Activated CD4-positive, alpha-beta T cell treated with anti-CD3 and anti-CD28 coated beads, Interleukin-2, Interleukin-4, amounts not matched to agents 100 ng/mL and 50 ng/mL, durations not matched to agents 16 hours and 8 hours (primary cell): ENCODE measurements at places on chromosomes 2 and 18.

- DNase-seq: peak; percentile 40
Observed at GRCh38 chr2:207807516-207807915, 37.8 kb upstream of the FZD5 start.

- DNase-seq: no peak
Observed at GRCh38 chr2:105604938-105605337, 139.8 kb upstream of the NCK2 start.

DNA sequence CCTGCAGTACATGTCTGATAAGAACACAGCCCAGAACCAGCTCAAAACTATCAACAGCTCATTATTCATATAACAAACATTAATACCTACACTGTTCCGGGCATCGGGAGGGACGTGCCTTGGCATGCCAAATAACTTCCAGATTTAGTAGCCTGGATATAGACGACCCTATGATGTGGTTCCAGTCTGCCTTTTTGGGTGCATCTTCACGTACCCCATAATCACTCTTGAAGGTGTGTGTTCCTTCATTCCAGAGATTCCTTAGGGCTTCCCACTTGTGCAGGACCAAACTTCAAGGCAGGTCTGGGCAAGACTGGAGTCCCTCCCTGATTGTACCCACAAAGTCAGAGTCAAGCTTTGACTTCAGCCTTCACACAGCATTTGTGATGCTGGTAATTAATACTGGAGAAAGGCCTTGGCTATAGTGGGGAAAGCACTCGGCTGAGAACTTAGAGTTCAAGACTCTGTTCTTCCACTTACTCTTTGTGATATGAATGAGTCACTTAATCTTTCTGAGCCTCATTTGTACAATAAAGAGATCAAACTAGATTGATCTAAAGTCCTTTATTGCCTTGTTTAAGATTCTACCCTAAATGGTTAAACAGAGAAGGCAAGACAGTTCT is 27.7 kb upstream of the SPATS2L start:
- DNase-seq: no peak

DNA sequence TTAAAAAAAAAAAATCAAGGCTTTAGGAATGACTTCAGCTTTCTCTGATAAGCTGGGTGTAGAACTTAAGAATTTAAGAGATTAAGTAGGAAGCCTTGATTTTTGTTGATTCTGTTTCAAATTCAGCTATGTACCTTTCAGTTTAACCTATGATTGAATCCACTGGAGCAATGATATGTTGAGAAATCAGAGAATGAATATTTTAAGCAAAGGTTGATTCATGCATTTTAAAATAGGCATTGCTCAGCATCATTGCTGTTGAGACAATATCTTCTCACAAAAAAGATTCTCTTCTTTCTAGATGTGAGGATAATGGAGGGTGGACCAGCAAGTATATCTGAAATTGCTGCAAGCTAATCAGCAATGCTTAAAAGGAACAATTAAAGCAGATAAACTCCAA is 109.8 kb downstream of the MAP3K20 start:
- DNase-seq: no peak

DNA sequence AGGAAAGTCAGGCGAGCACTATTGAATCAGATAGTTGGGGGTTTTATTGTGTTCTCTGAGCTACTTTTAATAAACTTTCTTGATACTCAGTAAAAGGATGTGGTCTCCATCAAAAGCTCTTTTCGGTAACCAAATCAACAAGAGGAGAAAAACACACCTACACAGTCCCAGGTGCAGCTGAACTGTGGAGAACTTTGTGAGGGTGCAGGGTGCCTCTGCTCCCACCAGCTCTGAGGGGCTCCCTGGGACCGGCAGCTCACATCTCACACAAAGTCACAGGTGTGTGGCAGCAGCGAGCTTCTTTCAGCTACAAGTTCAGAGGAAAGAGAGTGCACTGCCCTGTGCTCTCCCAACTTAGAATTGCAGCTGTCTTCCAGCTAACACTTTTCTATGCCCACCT is 650.4 kb downstream of the RNF144A start:
- DNase-seq: peak; percentile 44

- no peak for DNase-seq
Observed at GRCh38 chr2:44939106-44940048, 2.1 kb upstream of the SIX3 start.

DNA sequence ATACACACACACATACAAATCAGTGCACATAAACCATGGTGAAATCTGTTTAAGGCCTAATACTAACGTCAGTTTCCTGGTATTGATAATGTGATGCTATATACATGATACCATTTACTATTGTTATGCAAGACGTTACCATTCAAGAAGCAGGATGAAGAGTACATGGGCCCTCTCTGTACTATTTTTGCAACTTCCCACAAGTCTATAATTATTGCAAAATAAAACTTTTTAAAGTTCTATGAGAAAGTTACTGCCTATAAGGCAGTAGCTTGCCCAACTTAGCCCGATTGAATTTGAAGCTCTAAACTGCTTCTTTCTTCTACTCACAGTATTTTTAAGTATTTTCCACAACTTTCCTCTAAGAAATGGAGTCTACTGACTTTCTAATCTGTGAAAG is 74.0 kb downstream of the BCL2 start:
- DNase-seq: no peak

DNA sequence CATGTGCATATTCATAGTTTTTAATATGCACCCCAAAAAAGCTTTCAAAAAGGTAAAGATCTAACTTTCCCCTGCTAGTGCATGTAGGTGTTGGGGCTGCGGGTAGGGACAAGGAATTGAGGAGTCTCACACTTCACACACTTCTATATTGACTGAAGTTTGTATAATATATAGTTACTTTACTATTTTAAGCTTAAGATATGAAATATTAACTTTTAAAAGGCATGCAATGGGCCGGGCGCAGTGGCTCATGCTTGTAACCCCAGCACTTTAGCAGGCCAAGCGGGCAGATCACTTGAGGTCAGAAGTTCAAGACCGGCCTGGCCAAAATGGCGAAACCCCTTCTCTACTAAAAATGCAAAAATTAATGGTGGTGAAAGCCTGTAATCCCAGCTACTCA is 109.1 kb upstream of the SH3BP4 start:
- DNase-seq: no peak

DNA sequence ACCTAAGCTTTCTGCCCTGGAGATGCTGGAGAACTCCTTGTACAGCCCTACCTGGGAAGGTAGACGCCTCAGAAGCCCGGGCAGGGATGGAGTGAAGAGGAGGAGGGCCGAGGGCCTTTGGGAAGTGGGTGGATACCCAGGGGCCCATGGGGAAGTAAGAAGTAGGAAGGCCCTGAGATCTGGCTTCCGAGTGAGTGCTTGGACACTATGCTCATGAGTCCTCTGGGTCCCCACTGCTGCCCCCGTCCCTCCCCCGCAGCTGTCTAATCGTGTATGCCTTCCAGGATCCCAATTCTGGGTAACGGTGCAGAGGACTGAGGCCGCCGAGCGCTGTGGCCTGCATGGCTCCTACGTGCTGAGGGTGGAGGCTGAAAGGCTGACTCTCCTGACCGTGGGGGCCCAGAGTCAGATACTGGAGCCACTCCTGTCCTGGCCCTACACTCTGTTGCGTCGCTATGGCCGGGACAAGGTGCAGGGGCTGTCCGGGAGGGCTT is 1.1 kb downstream of the DOK1 start:
- DNase-seq: no peak

GRCh38 chr2:176612736-176613135 is 343.5 kb downstream of the MTX2 start:
- DNase-seq: no peak

- DNase-seq: no peak
Observed at GRCh38 chr2:110718990-110719389, 13.4 kb upstream of the ACOXL start.

DNA sequence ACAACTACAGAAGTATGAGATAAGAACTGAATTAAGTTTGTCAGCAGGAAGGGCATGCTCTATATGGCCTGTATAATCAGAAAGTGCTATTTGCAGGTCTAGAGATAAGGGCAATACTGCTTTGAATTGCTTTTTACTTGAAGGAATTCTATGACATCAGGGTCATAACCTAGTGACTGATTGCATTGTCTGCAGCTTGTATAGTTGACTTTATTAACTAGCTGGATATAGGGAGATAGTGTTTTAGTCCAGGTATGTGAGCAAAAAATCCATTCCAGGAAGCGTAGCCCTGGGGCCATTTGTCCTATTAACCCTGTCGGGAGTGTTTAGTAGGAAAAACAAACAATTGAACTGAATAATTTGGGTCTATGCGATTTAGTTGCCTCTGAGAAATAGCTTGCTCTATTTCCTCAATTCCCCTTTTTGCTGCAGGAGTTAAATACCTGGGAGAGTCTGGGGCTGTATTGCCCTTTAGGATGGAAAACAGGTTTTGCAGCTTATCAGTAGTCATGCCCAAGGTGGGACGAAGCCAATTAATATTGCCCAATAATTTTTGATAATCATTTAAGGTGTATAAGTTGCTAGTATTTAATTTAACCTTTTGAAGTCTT is 30.0 kb downstream of the HTR2B start:
- DNase-seq: no peak

DNA sequence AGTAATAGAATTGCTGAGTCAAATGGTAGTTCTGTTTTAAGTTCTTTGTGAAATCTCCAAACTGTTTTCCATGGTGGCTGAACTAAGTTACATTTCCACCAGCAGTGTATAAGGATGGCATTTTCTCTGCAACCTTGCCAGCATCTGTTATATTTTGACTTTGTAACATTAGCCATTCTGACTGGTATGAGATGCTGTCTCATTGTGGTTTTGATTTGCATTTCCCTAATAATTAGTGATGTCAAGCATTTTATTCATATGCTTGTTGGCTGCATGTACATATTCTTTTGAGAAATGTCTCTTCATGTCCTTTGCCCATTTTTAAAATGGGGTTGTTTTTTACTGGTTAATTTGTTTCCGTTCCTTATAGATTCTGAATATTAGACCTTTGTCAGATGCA is 63.9 kb downstream of the LANCL1 start:
- DNase-seq: no peak

GRCh38 chr2:127510073-127510472 is 16.2 kb downstream of the IWS1 start:
- DNase-seq: no peak

- no peak for DNase-seq
Observed at GRCh38 chr2:182594286-182594685, 121.8 kb upstream of the DNAJC10 start.

- no peak for DNase-seq
Observed at GRCh38 chr2:223363085-223363484, 239.1 kb downstream of the SCG2 start.

DNA sequence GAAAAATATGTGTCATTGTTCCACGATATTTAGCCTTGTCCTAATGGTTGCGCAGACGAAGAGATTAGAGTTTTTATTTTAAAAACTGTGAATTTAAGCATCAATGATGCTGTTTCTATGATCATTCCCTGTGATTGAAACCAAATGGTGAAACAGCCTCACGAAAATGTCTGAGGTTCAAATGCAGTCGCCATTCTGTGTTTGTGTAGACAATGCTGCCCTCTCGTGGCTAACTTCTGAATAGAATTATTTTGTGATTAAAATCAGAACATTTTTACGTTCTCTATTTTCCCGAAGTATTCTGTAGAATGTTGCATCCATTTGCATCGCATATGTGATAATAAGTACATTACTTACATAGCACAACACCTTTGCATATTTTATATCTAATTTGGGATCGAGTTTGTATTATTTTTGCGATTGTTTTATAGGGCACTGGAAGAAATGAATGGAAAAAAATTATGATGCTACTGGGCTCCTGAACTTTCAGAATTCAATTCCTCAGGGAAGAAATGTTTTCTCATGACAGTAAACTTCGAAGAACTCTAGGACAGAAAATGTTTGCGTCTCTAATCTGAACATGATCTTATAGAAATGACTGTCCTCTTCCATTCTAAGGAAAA is 54.8 kb upstream of the CREB1 start:
- peak; percentile 66 for DNase-seq

- DNase-seq: no peak
Observed at GRCh38 chr2:198016243-198016642, 211.8 kb downstream of the PLCL1 start.

- DNase-seq: no peak
Observed at GRCh38 chr18:56570978-56571377, 67.4 kb downstream of the TXNL1 start.

DNA sequence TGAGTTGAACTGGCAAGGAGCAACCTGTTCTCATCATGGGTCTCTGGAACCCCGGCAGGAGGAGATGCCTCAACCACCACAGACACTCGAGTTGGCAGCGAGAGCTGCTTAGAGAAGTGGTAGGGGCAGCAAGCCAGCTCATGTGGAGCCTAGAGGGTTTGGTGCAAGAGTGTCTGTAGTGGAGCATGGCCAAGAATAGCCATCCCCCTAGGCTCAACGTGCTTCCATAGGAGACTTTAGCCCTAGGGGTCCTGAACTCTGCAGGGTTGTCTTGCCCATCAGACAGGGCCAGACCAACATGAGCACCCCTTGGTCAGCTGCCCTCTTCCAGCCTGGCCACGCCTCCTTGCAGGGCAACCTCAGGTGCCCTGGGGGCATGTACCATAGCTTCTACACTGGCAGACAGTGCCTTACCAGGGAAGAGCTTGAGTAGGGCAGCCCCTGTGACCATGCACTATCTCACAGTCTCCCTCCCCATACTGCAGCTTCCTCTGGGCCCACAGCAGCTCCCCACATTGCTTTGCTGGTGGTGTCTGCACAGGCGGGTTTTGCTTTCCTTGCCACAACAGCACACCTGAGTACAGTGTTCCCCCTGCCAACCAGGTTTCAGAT is 187.1 kb downstream of the EXOC6B start:
- no peak for DNase-seq

DNA sequence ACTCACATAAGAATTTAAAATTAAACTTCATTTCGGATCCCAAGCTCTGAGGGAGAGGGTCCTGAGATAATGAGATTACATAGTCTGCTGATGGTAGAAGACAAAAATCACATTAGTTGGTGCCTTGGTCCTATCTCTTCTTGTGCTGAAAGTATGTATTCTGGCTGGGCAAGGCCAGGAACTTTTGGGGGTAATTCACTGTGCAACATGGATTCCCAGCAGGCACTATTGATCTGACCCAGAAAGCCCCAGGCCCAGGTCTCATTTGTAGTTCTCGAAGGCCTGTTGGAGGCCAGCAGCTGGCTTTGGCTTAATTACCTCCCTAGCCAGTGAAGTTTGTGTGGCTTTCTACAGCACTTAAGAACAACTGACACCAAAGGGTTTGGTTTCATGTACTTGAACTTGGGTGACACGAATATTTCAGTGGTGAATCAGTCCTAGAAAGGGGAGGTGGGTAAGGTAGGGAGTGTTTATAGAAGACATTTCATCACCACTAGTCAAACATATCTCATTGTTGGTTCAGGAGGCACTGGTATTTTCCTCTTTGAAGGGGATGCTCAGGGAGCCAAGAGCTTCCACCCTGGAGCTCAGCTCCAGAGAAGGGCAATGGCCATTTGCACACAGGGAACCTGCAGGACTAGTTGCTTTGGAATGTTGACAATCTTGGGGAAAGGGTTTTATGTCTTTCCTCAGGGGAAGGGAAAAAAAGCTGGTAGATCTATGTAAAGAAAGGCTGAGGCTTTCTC is 217.8 kb downstream of the OSR1 start:
- DNase-seq: no peak
